Memory B cell (primary cell): ENCODE measurements at places on chromosomes 6 and 20.

GRCh38 chr6:5201271-5201670 is 59.5 kb downstream of the LYRM4 start:
- no peak for DNase-seq

- DNase-seq = no peak
Measured at GRCh38 chr6:158476389-158476788, 83.5 kb upstream of the TMEM181 start.

GRCh38 chr20:19713822-19714578 is 44.1 kb upstream of the RIN2 start:
- DNase-seq = no peak

DNA sequence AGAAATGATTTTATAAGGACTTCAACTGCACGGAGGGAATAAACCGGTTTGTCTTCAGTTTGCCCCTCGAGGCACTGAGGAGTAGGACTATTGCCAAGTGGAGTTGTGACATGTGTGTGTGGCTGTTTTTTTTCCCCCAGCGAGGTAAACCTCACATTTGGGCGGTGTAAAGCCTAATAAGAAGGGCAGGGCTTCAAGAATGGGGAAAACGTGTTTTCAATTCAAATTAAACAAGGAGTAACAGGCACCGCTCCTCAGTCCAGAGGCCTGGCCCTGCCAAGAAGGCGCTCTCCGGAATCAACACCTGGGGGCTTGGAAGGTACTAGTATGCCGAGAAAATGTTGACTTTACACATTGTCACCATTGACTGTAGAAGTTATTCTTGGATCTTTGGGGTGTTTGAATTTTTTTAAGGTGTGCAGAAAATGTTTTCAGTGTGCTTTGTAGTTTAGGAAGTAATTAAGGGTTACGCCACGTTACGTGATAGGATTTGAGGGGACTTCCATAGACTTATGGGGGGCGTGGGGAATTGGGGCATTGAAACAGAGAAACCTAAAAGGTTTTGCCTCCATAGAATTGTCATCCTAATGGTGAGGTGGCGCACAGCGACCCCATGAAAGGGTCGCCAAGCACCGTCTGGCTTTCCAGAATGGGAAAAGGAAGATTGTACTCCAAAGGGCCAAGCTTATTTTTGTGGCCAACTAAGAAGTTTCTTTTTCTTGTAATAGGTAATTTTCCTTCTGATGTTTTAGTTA is 791 bp downstream of the ADGRG6 start:
- no peak for DNase-seq

GRCh38 chr6:109460161-109460829 is 4.7 kb upstream of the MICAL1 start:
- DNase-seq = no peak

GRCh38 chr6:20511852-20512251 is 22.4 kb upstream of the CDKAL1 start:
- no peak for DNase-seq

DNA sequence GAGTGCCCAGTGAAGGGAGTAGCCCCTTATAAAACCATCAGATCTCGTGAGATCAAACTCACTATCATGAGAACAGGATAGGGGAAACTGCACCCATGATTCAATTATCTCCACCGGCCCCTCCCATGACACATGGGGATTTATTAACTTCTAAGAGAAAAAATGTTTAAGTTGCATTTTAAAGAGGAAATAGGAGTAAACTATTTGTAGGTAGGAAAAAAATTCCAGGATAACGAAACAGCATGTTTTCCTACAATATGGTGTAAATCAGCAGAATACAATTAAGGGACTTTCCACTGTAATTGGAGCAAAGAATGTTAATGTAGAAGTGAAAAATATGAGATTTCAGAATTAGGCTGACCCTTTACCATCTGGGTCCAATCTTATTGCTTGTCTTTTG is 63.9 kb downstream of the FBXO5 start:
- no peak for DNase-seq

- DNase-seq = no peak
Measured at GRCh38 chr20:24894488-24894887, 54.6 kb upstream of the CST7 start.

DNA sequence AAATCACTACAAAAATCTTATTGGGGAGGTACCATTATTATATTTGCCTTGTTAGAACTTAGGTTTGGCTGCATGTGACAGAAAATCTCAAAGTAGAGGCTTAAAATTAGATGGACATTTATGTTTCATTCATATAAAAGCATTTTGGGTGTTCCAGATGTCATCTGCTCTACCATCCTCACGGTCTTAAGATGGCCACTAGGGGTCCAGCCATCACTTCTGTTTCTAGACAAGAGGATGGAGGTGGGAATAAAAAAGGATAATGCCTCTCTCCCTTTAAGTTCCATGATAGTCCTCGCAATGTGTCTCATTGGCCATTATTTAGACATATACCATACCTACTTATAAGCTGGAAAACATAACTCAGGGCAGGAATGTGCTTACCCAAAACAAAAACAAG is 929.5 kb downstream of the KIF16B start:
- DNase-seq = no peak

GRCh38 chr6:26155061-26155930 is 68.1 kb downstream of the HFE start:
- no peak for DNase-seq

DNA sequence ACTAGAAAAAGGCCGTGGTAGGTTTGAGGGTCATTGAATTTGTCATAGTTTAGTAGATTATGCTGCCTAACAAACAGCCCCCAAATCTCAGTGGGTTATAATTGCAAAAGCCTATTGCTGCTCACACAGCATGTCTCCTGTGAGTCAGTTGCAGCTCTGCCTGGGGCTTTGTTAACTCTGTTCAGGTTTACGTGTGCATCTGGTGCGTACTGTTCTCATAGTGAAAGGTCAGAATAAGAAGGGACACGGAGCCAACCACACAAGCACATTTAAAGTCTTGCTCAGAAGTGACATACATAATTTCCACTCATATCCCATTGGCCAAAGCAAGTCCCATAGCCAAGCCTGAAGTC is 48.1 kb upstream of the BMP2 start:
- no peak for DNase-seq

DNA sequence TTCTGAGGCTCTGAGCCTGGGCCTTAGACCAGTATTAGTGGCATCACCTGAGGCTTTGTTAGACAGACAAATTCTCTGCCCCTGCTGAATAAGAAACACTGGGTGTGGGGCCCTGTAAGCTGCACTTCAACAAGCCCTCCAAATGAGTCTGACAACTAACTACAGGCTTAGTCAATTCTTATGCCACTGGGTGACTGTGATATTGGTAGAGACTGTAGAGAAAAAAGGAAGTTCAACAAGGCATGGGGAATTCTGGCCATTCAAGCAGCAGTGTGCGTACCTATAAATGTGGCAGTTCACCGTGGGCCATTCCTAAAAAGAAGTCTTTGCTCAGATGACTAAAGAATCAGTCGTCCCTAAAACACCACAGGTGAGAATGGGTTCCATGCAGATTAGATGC is 82.7 kb downstream of the MDN1 start:
- DNase-seq = no peak
